Activated T-cell treated with anti-CD3 and anti-CD28 coated beads for 24 hours (primary cell): ENCODE measurements at places on chromosomes 2 and 18.

GRCh38 chr2:85888684-85889626 lies at the start of gene ST3GAL5:
ST3GAL5 (minus strand) TSS chr2:85888990; CDS start chr2:85888905, 85 bp downstream.
- DNase-seq: peak; percentile 84

GRCh38 chr18:63311118-63312018 lies 8.2 kb downstream of the BCL2 start:
- DNase-seq: no peak

DNA sequence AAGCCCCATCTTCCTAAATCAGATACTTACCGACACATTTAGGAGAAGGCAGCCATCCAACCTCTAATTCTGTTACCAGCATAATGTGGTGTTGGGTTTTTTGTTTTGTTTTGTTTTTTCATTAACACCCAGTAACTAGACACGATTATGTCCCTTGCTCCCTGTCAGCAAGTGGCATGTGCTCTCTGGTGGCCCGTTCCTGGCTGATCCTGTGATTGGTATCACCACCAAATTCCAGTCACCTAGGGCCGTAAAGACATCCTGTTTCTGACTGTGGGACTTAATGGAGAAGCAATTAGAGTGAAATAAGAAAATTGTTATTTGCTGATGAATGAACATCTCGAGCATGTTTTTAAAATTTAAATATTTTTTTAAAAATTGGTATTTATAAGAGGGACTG lies 5.9 kb upstream of the DLX1 start:
- no peak for DNase-seq

GRCh38 chr2:37790019-37790418 lies 118.6 kb upstream of the CDC42EP3 start:
- no peak for DNase-seq
